Stimulated activated CD8-positive, alpha-beta memory T cell treated with anti-CD3 and anti-CD28 coated beads, Interleukin-15, amount 100 ng/mL, for 4 hours (primary cell): ENCODE measurements at places on chromosomes 11 and 22.

- DNase-seq: no peak
These were observed 11.2 kb upstream of the SF1 start for GRCh38 chr11:64789331-64790204.

- no peak for DNase-seq
These were observed 6.0 kb upstream of the SLC7A4 start for GRCh38 chr22:21038405-21038804.

DNA sequence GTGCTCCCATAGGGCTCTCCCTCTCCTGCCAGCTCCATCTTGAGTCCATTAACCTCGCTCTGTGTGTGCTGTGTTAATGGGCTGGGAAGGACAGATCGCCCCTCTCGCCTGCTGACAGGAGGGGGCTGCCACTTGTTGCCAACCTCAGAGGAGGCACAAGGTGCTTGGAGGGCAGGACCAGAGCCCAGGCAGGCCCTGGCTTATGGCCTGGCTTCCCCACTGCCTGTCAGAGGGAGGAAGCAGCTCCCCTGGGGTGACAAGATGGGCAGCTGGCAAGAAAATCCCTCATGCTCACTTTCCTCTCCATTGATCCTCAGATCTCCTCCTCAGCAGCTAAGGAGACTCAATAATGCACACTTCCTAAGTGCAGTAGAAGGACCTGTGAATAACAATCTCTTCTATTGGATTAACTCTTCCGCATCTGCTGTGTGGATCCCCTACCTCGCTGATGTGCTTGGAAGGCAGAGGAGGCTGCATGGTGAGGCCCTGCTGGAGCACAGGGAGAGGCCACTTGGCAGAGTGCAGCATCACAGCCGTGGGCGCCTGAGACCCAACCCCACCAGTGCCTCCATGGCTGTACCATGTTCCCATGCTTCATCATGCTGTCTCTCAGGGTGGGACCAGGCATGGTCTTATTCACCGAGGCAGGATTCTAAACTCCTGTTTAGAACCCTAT, 70.3 kb downstream of the TRIM29 start:
- no peak for DNase-seq

GRCh38 chr11:19923626-19924025, 211.0 kb downstream of the NAV2 start:
- no peak for DNase-seq

DNA sequence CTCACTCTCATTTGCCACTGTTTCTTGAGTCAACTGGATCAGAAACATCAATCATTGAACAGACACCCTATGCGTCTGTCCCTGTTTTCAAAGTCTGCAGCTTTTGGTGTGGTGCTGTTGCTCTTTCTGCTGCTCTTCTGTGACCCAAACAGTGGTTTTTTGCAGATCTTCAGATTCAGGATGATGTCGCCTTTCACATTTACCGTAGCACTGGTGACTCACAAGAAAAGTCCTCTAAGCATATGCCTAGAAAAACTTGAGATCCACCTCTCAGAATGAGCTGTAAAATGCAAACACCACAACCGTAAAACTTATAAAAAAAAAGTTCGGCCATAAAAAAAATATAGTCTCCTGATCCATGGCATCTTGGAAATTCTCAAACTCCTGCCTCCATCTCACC, 400.4 kb downstream of the NTM start:
- no peak for DNase-seq

DNA sequence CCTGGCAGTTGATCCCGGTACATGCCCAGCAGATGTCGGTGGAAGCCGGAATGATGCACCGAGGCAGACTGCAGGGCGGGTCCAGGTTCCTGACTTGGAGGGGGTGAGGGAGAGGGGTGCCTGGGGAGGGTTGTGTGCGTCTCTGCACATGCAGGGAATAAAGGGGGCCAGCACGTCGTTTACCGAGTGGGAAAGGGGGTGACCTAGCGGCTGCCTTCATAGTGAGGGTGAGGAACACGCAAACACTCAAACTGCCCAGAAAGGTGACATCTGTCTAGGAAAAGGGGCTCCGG, 801.7 kb downstream of the TBC1D22A start:
- no peak for DNase-seq

DNA sequence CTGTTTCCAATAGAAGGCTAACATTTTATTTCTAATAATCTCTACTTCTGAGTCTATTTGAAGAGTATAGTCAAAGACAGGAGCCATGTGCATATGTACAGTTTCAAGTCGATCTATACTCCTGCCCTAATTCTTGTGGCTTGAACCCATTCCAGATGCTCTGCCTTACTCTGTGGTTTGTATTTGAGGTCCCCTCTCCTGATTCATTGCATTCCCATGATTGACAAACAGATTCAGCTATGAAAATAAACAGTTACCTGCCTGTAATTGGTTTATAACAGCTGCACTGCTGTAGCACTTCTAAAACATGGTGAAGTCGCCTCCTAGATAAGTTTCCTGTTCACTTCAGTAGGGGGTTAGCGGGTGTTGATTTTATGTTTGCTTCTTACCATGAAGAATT, 138.7 kb downstream of the SOX6 start:
- DNase-seq: no peak

DNA sequence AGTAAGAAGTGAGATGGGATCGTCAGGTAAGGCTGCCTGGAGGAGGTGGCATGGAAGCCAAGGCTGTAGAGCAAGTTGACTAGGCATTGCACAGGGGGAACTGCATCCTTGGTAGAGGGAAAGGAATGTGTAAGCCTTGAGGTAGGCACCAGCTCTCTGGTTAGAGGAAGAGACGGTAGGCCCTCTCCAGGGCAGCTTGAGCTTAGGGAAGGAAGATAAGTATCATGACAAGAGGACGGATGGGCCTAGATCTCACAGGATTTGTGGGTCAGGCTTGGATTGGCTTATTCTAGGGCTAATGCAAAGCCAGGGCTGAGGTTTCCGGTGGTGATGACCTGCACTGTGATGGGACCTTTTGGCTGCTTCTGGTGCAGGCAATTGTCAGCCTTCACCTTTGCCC, 1035.8 kb downstream of the TBC1D22A start:
- no peak for DNase-seq

GRCh38 chr22:20424932-20425565, 12.6 kb downstream of the SCARF2 start:
- DNase-seq: no peak

GRCh38 chr22:26768952-26769351, 111.6 kb downstream of the MIAT start:
- no peak for DNase-seq

DNA sequence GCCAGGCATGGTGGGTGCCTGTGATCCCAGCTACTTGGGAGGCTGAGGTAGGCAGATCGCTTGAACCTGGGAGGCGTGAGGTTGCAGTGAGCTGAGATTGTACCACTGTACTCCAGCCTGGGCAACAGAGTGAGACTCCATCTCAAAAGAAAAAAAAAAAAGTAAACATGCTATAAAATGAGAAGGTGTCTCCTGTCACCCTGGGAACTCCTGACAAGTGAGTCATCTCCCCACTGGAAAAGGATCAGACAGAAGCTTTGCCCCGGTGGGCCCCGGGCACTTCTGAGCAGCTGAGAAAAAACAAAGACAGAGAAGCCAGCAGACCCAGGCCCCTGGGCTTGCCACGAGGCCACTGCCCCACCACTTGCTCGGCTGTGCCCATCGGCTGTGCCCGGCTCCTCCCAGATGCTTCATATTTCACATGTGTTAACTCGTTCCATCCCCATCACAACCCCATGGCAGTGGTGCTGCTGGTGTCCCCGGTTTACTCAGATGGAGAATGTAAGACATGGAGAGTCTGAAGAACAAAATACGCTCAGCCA, 22.3 kb downstream of the TTLL1 start:
- DNase-seq: no peak

DNA sequence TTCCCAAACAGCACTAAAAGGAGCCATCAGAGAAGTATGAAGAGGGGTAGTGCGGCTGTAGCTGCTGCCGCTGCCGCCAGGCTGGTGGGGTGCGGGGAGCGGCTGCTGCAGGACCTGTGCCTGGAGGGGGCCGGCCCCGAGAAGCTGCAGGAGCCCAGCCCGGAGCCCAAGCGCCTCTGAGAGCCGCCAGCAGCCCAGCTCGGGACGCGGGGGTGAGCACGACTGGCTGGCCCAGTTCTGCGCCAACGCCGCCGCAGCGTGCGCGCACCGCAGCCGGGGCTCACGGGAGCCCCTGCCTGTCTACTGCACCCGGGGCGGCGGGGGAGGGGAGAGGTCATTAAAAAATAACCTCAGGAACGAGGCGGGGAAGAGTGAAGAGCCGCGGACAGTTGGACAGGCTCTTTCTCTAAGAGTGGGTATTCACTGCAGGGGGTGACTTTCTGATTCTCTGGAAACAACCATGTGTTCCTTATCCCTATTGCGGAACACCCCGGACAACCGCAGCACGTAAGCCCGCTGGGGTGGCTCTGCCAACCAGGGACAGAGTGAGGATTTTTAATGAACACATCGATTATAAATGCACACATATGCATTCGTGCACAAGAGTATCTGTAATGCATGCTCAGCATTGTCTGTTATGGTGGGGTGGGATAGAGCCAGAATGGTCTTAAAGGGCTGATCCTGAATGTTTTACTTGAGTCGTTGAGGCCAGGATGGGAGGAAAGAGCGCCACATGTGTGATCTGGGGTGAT, 453 bp downstream of the GAS2 start:
- no peak for DNase-seq

- no peak for DNase-seq
These were observed 26.1 kb downstream of the MOB2 start for GRCh38 chr11:1460396-1460985.

- no peak for DNase-seq
These were observed 41.7 kb downstream of the RPS6KA4 start for GRCh38 chr11:64400667-64401066.

DNA sequence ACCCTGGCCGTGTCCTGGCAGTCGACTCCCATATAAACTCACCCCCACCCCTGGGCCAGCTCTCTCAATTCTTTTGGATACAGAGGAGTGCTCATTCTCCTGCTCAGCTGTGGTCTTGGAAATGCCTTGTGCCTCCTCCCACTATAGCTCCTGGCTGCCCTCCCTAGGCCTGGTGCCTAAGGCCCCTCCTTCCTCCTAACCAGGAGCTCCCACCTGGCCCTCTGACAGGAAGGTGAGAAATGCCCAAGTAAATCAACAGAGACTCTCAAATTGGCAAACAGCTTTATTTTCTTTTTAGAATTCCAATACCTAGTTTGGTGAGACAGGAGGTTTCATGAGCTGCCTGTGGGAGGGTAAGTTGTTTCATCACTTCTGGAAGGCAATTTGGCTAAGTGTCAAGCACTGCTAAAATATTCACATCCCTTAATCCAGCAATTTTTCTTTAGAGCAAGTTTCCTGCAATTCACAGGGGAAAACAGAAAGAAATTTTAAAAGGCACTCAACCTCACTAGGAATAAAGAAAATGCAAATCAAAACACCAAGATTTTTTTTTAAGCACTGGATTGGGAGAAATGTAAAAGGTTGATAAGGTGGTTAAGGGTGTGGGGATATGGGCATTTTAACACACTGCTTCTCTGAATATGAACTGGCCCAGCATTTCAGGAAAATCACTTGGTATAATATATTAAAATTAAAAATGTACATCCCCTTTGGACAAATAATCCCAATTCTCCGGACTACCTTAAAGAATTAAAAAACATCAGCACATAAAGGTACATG, 209.7 kb upstream of the ARHGAP20 start:
- no peak for DNase-seq

DNA sequence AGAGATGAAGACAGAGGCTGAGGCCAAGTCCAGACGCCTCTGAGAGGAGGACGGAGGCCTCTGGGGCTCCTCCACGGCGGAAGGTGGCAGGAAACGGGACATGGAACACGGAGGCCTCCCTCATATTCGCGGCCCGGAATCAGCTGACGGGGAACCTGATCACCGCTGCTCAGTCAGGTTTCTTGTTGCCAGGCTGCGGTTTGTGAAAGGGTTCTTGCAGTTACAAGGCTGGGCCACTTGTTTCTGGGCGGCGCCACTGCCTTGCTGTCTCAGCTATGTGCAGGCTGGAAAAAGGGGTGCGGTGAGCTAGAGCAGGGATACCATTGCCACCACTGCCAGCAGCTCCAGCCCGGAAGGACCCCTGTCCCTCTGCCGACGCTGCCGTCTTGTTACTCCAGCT, 10.0 kb upstream of the MMP1 start:
- DNase-seq: no peak

DNA sequence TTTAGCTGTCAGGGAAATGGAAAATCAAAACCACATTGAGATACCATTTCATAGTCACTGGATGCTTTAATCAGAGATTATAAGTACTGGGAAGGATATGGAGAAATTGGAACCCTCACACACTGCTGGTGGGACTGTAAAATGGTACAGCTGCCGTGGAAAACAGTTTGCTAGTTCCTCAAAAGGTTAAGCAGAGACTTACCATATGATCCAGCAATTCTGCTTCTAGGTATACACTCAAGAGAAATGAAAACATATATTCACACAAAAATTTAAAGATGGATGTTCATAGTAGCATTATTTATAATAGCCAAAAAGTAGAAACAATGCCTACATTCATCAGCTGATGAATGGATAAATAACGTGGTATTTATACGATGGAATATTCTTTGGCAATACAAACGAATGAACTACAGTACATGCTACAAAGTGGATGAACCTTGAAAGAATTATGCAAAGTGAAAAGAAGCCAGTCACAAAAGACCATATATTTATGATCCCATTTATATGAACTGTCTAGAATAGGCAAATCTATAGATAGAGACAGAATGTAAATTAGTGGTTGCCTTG, 23.0 kb downstream of the RNF121 start:
- no peak for DNase-seq

GRCh38 chr22:44087089-44087430, 63.0 kb downstream of the PARVB start:
- DNase-seq: no peak

GRCh38 chr22:31290494-31291471, 1.5 kb downstream of the PIK3IP1 start:
- peak; percentile 89 for DNase-seq

GRCh38 chr11:65205602-65205967, 23.9 kb downstream of the CAPN1 start:
- no peak for DNase-seq

- DNase-seq: no peak
These were observed 304.0 kb upstream of the ANO3 start for GRCh38 chr11:26027887-26028286.

DNA sequence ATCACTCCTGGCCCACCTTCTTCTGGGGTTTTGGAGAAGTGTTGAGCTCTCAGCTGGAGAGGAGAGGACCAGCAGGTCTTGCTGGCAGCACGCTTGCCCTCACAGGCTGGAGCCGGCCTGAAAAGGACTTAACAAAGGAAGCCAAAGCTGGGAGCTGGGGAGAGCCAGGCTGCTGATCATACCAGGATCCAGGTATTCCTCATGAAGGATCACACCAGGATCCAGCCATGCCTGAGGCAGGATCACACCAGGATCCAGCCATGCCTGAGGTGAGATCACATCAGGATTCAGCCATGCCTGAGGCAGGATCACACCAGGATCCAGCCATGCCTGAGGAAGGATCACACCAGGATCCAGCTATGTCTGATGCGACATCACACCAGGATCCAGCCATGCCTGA, 17.0 kb downstream of the MRGPRD start:
- DNase-seq: no peak

- no peak for DNase-seq
These were observed 13.2 kb downstream of the VPS37C start for GRCh38 chr11:61147791-61148620.

DNA sequence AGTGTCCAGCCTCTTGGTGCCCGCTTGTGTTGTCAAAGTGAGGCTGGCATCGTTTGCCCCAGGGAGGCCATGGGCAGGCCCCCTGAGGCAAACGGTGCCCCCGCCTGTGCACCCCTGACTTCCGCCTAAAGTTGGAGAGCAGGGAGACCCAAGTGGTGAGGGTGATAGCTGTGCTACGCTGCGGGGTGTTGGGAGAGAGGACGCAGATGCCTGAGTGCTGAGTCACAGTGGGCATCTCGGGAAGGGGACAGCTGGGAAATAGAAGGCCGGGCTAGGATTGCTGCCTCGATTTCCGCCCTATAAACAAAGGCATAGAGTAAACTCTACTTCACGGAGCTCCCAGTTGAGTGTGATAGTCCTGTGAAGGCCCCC, 5.8 kb downstream of the GRIK4 start:
- no peak for DNase-seq
